Esophagus squamous epithelium (tissue), 5 donors: ENCODE measurements at places on chromosomes 7 and 10. TPM values are rescaled to one million over a fixed set of nuclear protein-coding genes. Genes with fewer than 3 reads are reported as not detected.

Gene HIP1
- 8.7 TPM for total RNA-seq

Gene NXPH1
- not detected for total RNA-seq

Gene TMEM273
- 2.9 TPM for total RNA-seq

Gene OPTN
- 46.9 TPM for total RNA-seq

Gene ZNHIT1
- 64.1 TPM for total RNA-seq

Gene ANKRD30A
- not detected for total RNA-seq

Gene RBP3
- total RNA-seq = not detected

DNA sequence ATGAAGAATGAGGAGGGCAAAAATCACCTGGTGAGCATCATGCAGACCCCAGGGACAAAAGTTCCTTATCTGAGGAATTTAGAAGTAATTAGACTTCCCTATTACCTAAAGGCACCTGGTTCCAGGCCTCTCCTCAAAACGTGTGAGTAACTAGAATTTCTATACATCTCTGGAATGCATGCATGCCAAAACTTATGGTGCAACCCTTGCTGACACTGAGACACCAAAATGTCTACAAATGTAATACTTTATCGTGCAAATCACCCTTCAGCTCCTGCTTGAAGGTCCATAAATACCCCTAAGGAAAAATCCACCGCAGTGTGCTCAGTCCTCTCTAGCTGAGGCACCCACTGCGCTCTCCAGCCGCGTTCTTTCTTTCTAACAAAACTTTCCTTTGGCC is 84.2 kb downstream of the PAXIP1 start:
- H3K4me3 ChIP-seq = no peak overlapping the region
- DNase-seq = no peak
- no peaks in the 10 kb centered on the region for H3K36me3 ChIP-seq
- peaks cover 6% of the 10 kb centered on the region for H3K4me1 ChIP-seq
- H3K27ac ChIP-seq = no peak overlapping the region

DNA sequence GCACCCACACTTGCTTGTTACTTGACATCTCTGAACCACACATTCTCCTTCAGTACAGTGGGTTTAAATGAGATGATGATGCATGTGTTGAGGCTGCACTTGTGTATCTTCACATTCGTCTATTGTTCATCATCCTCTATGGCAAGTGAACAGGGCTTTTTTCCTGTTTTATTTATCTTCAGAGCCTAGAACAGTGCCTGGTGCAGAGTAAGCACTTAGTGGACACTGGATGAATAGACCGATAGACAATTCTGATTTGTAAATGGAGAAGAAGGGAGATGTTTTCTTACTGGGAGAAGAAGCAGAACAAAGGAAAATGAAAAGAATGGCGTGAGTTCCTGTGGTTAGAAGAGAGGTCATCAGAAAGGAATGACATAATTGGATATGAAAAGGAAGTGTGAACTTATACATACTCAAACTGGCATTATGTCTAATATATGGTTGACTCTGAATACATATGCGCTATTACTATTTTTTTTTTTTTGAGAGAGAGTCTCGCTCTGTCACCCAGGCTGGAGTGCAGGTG is 99.7 kb downstream of the AVL9 start:
- H3K4me3 ChIP-seq = no peak overlapping the region
- no peak for DNase-seq
- no peaks in the 10 kb centered on the region for H3K27me3 ChIP-seq
- no peaks in the 10 kb centered on the region for H3K36me3 ChIP-seq
- no peaks in the 10 kb centered on the region for H3K4me1 ChIP-seq

DNA sequence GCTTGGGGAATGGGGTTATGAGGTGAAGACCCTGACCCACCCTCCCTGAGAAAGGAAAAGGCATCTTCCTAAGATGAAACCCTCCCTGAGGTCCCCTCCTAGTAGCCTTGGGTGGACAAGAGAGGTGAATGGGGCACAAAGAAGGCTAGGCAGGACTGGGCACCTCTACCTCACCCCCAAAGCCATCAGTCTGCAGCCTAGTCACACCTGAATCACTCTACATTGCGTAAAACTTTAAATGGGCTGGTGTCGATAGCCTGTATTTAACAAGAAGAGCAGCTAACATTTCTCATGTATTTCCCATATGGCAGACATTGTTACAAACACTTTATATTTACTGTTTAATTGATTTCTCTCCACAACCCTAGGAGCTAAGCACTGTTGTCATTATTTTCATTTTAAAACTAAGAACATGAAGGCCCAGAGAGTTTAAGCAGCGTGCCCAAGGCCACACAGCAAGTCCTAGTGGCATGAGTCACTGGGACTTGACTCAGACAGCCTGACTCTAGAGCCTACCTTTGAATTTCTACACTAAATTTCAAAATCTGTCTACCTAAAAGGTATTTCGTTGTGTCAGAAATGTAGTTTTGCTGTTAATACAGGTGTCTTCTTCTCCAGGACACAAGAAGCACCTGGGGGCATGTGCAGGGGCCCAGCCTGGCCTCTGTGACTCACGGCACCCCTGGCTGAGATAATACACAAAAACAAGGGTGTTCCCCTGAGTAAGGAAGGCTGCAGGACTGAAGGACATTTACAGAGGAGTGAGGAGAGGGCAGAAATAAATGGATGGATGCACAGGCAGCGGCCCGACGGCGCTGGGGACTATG is 3.4 kb downstream of the AOC1 start:
- DNase-seq = no peak
- peaks cover 61% of the 10 kb centered on the region for H3K27me3 ChIP-seq
- H3K4me1 ChIP-seq = no peaks in the 10 kb centered on the region
- no peaks in the 10 kb centered on the region for H3K36me3 ChIP-seq

DNA sequence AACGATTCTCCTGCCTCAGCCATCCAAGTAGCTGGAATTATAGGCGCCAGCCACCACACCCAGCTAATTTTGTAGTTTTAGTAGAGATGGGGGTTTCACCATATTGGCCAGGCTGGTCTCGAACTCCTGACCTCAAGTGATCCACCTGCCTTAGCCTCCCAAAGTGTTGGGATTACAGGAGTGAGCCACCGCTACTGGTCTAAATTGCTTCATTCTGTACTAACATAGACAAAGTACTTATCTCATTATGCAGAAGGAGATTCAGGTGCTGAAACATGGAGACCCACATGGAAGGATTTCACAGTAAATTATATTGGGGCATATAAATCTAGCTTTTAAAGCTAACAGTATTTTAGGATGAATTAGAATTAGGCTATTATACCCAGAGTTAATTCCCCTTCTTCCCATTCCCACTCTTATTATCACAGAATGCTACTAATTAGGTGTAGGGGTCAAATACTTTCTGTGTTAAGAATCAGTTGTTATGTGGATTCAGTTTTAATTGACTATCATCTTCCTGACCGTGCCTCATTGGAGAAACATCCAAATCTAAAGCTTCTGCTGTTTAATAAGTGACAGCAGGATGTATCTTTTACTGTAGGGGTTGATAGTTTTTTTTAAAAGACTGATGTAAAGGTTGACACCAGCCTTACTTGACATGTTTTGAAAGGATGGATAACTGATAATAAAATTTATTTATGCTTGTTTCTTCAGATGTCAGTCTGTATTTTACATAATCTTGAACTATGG is 27.2 kb downstream of the ADK start:
- no peak overlapping the region for H3K4me3 ChIP-seq
- peaks cover 7% of the 10 kb centered on the region for H3K4me1 ChIP-seq
- no peak overlapping the region for H3K27ac ChIP-seq
- no peaks in the 10 kb centered on the region for H3K36me3 ChIP-seq
- DNase-seq = no peak

- H3K27me3 ChIP-seq = no peaks in the 10 kb centered on the region
- no peak overlapping the region for H3K4me3 ChIP-seq
- no peak overlapping the region for H3K27ac ChIP-seq
These were observed 81.0 kb downstream of the SAMD9 start for GRCh38 chr7:93036807-93037206.

GRCh38 chr7:69060516-69060915 is 537.8 kb upstream of the AUTS2 start:
- no peaks in the 10 kb centered on the region for H3K36me3 ChIP-seq
- DNase-seq = no peak
- no peaks in the 10 kb centered on the region for H3K4me1 ChIP-seq
- no peak overlapping the region for H3K27ac ChIP-seq

DNA sequence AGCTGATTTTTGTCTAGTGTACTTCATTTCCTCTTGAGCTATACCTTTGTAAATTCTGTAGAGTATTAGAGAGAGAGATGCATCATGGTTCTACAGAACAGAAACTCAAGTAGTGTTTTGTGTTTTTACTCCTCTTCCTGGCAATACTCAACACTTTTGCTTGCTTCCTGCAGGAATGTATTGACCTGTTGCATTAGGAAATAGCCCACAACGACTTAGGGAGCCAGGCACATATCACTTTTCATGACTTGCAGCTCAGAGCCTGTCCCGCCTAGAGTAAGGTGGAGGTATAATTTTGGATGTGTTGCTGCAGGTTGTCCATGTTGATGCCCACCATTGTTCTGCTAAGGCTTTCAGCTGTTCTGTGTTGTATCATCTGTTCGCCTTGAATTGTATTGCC is 216.3 kb downstream of the SDK1 start:
- no peak overlapping the region for H3K27ac ChIP-seq
- H3K27me3 ChIP-seq = no peaks in the 10 kb centered on the region
- H3K4me1 ChIP-seq = no peaks in the 10 kb centered on the region
- no peaks in the 10 kb centered on the region for H3K36me3 ChIP-seq
- no peak for DNase-seq

DNA sequence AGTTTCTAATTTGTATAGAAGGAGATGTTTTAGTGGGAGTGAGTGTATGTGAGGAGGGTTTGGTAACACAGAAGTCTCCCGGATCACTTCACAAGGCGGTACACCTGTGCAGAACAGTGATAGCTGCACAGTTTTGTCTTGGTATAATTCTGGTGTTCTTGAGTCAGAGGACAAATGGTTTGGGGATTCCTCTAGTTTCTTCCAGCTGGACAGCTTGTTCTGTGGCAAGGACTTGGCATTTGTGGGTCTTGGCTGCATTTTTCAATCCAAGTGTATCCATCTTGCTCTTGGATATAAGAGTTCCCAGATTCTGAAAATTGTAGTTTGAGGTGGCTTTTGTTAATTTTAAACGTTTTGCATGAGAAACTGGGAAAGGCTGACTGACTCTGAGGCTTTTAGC is 135.7 kb downstream of the AHR start:
- no peak for DNase-seq
- H3K4me3 ChIP-seq = no peak overlapping the region
- H3K27me3 ChIP-seq = no peaks in the 10 kb centered on the region
- no peak overlapping the region for H3K27ac ChIP-seq

DNA sequence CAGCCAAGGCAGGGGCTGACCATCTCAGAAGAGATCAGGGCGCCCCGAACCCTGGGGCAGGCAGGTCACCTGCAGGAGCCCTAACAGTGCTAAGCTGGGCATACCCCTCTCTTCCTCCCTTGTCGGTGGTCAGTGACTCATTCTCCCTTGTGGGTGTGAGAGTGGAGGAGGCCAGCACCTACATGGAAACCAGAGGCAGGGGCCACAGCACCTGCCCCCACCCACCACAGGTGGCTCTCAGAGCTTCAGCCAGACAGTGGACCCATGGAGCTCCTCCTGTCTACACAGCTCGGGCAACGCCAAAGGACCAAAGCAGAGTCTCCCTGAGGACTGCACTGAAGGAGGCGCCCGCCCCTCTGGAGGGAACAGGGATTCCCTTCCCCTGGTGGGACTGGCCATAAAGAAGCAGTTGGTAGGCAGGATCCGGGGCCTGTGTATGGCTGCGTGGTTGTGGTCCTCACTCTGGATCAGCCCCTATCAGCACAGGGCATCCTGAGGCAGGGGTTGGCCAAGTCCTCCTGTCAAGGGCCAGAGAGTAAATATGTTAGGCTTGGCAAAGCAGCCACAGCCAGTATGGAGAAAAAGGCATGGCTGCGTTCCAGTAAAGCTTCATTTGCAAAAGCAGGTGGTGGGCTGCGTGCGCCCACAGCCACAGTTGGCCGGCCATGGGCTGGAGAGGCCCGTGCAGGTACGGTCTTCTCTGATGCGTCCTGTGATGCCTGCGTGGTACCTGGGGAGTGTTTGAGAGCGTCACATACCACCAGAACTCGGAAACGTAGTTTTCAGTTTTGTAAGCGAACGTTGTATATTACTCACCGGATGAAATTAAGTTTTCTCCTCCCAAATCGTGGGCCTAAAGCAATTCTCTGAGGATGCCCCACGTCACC is 198.2 kb downstream of the EBF3 start:
- DNase-seq = no peak
- no peaks in the 10 kb centered on the region for H3K27me3 ChIP-seq
- H3K36me3 ChIP-seq = no peaks in the 10 kb centered on the region
- H3K27ac ChIP-seq = no peak overlapping the region

DNA sequence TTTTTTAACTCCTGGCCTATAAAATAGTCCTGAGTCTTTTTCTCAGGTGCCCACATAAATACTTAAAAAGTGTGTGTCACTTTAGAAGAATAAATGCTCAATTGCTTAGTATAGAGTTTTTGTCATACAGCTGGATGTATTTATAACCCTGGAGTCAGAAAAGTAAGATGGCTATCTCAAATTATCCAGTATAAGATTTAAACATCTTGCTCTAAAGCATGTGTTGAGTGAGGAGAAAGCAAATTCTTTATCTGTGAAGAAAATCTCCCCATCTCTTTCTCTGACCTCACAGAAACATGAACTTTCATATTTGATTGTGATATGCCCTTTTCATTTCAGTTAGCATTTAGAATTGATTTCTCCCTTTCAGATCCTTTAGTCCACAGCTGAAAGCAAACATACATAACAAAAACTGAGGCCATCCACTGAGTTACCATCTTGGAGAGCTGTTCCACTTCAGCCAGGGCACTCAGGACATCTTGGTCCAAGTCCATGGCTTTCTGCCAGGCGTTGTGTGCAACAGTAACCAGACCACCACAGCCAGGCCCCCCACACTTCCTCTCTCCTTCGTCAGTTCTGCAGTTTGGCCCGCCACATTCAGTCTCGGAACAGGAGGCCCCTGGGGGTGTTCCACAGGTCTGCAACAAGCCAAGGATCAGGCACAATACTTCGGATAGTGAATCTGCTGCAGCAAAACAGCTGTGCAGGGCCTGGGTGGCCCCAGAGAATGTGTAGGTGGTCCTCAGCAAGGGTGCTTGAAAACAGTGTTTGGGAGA is 40.9 kb downstream of the DLD start:
- peaks cover 2% of the 10 kb centered on the region for H3K4me1 ChIP-seq
- peaks cover 11% of the 10 kb centered on the region for H3K36me3 ChIP-seq
- H3K27ac ChIP-seq = no peak overlapping the region
- H3K4me3 ChIP-seq = no peak overlapping the region

DNA sequence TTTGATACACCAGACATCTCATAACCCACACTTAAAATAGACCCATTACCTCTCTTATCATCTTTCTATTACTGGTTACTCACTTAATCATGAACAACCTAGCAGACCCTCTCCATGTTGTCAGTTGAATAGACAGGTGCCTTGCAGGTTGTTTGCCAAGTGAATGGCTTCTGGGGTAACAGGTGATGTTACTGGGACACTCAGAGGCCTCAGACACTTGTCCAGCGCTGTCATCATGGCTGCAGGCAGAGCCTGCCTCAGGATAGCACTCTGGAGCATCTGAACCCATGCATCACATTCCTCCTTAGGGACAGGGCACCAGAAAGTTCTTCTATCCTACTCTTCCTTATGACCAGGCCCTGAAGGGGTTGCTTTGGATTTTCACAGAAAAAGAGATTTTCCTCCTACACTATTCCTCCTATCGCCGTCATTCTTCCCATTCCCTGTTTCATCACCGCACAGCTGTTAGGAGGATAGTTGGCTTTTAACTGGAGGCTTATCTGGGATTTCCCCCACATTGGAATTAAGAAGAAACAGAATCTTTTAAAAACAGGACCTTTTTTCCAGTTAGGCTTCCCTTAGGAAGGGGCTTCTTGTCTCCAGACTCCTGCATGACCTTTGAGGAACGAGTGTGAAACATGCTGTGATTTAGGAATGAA is 182.1 kb downstream of the VTI1A start:
- no peak overlapping the region for H3K4me3 ChIP-seq
- no peaks in the 10 kb centered on the region for H3K36me3 ChIP-seq
- H3K27me3 ChIP-seq = no peaks in the 10 kb centered on the region
- no peaks in the 10 kb centered on the region for H3K4me1 ChIP-seq
